ENCODE measurements at places on chromosomes 4 and X. TPM values are rescaled to one million over a fixed set of nuclear protein-coding genes. Genes with fewer than 3 reads are reported as not detected.

DNA sequence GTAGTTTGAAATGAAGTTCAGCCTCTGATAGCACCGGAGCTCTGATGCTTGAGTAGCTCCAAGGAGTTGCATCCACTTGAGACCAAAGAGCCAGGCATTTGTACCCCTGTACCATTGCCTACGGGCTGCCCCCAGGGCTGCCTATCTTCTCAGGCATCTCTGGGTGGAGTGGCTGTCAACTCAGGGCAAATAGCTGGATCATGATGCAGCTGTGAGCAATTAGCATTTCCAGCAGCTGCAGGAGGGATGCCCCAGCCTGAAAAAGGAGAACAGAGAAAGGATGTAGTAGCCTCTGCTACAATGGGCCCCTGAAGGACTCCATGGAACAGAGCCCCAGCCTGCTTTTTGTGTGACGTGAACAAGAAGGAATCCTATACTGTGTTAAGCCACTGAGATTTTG lies 492.6 kb downstream of the BCOR start:
- DNase-seq = no peak

Gene TMPRSS11B
- not detected for total RNA-seq

GRCh38 chrX:150339736-150340135 lies 23.4 kb upstream of the MAMLD1 start:
- DNase-seq = no peak

Gene GATA1
- 0.87 TPM for total RNA-seq

GRCh38 chr4:19844446-19844845 lies 407.3 kb upstream of the SLIT2 start:
- DNase-seq = no peak

DNA sequence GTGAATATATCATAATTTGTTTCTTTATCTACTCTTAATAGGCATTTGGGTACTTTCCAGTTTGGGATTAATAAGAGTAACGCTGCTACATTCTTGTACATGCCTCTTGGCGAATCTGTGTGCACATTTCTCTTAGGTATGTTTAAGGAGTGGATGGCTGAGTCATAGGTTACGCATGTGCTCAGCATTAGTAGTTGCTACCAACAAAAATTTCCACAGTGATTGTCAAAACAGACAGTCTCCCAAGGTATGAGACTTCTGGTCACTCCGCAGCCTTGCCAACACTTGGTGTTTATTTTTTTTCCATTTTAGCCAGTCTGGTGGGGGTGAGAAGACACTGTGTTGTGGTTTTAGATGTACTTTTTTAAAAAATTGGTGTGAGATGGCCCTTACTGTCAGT lies 44.6 kb downstream of the FGFBP1 start:
- DNase-seq = no peak

Gene DCAF16
- 26.2 TPM for total RNA-seq

GRCh38 chrX:74422576-74423288 lies 1.4 kb downstream of the SLC16A2 start:
- peak; percentile 75 for DNase-seq

Gene MOSPD2
- 34.3 TPM for total RNA-seq

Gene CD38
- 2.4 TPM for total RNA-seq

GRCh38 chr4:7999279-7999678 lies 59.6 kb upstream of the AFAP1 start:
- no peak for DNase-seq

- no peak for DNase-seq
Observed at GRCh38 chr4:142519342-142519741, 326.8 kb downstream of the INPP4B start.

Gene METTL14
- total RNA-seq = 47.0 TPM

Gene FOXO4
- total RNA-seq = 31.6 TPM

DNA sequence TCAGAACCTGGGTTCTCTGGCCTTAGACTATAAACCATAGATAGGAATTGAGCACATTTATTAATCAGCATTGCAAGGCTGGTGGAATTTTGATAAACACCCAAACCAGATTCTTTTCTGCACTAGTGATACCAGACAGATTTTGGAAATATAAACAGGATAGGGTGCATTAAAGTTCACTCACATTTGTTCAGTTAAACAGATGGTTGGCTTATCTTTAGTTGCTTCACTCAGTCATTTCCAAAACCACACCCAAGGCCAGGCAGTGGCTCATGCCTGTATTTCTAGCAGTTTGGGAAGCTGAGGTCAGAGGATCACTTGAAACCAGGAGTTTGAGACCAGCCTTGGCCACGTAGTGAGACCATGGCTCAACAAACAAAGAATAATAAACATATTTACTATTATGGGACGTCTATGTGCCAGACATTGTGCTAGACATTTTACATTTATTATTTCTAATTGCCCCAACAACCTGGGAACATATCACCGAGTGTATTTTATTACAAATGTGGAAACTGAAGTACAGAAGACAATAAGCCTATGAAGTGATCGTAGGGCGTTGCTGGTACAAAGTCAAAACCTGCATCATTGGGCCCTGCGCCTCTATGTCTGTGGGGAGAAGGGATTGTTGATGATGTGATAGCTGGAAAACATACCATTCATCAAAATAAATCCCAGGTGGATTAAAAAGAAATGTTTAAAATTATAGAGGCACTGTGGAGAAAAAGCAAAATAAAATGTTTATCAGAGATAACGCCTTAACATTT lies 15.0 kb downstream of the ADD1 start:
- DNase-seq = no peak

Gene GCNA
- total RNA-seq = 3.4 TPM

GRCh38 chrX:22069586-22069985 lies 37.5 kb downstream of the PHEX start:
- DNase-seq = no peak

Gene HMX1
- total RNA-seq = not detected

DNA sequence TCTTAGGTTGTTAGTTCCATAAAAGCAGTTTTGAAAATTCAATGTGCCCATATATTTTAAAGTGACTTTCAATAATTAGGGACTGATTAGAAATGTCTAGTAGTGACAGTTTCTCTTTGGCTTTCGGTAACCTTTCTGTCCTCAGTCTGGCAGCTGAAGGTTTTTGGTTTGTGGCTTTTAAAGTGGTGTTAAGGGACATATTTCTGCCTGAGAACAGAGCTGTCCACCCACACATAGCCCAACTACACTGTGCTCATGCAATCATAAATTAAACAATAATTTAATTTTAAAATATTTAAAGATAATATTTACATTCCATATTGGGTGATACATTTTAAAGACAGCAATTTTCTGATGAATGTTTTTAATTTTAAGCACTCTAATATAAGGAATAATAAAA lies 335.0 kb upstream of the TENM3 start:
- DNase-seq = no peak

GRCh38 chr4:107034091-107034995 lies 1.8 kb downstream of the DKK2 start:
- peak; percentile 56 for DNase-seq

GRCh38 chrX:122119361-122119760 lies 1064.7 kb upstream of the GRIA3 start:
- DNase-seq = no peak

- no peak for DNase-seq
Observed at GRCh38 chrX:3485727-3486126, 139.3 kb upstream of the MXRA5 start.

GRCh38 chr4:84481077-84481859 lies 17.8 kb downstream of the NKX6-1 start:
- DNase-seq = no peak

Gene CXCL3
- total RNA-seq = 9.7 TPM

Gene SOX3
- not detected for total RNA-seq

DNA sequence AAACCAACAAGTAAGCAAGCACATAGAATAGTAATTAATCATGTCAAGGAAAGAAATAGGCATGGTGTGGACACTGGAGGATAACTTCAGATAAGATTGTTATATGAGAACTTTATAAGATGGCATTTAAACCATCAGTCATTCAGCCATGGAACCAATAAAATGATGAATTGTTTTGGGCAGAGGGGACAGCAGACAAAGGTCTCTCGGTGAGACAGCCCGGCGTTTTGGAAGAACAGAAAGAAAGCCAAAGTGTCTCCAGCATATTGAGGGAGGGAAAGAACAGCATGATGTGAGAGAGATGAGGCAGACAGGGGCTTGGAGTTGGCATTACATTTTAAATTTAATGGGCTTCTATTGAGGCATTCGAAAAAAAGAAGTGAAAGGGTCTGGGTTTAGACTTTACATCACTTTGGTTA lies 883 bp upstream of the PPM1K start:
- DNase-seq = no peak

Gene CYLC1
- not detected for total RNA-seq

- DNase-seq = no peak
Observed at GRCh38 chr4:119833611-119834010, 205.0 kb upstream of the PDE5A start.

DNA sequence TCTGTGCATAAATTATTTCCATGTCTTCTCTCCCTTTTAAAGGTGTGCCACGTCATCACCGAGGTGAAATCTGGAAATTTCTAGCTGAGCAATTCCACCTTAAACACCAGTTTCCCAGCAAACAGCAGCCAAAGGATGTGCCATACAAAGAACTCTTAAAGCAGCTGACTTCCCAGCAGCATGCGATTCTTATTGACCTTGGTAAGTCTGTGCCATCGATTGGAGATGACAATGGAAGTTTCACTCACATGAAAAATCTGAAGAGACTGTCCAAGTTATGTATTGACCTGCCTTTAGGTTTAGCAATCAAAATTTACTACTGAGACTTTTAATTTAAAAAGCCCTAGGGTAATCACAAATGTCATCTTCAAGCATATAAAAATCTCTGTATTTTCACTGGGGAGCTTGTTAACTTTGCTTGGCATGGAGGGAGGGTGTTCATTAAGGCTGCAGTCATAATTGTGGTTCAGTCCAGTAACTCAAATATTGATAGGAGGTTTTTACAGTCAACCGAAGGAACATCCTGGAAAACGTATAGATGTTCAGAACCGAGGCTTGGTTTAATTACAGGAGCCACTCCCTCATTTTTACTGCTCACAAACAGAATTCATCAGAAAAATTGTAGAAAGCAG lies 142.9 kb downstream of the PTTG2 start:
- no peak for DNase-seq

DNA sequence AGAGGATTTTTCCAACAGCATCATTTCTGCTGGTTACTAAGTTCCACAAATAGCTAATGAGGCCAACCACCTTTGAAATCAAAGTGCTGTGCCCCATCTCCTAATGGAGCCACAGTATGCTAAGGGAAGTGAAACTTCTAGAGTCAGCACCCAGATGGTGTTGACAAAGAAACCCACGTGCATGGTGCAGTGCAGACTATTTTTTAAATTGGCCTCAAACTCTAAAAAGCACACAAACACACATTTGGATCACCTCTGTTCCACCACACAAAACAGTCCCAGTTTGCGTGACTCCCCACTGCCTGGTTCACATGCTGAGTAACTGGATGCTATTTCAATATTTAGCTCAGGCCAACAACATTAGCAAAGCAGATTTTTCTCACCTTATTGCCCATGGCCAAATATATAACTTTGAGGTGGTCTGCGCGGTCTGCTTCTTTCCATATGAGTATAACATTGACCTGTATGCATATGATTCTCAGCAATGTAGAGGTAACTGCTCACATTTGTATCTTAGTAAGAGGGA lies 69.9 kb downstream of the AMELX start:
- DNase-seq = no peak

- no peak for DNase-seq
Observed at GRCh38 chr4:41160856-41161255, 53.5 kb downstream of the APBB2 start.

- no peak for DNase-seq
Observed at GRCh38 chrX:153307276-153308178, 14.0 kb downstream of the PNMA6F start.

GRCh38 chr4:108139089-108139488 lies 29.6 kb downstream of the LEF1 start:
- no peak for DNase-seq

Gene RBM46
- total RNA-seq = not detected

- DNase-seq = peak; percentile 69
Observed at GRCh38 chr4:57110640-57111511, 691 bp upstream of the IGFBP7 start.

- no peak for DNase-seq
Observed at GRCh38 chr4:65923616-65924015, 253.3 kb upstream of the EPHA5 start.

GRCh38 chr4:160175064-160175643 lies 1072.3 kb downstream of the RAPGEF2 start:
- peak; percentile 41 for DNase-seq

GRCh38 chr4:111269439-111269838 lies 646.6 kb upstream of the PITX2 start:
- no peak for DNase-seq

DNA sequence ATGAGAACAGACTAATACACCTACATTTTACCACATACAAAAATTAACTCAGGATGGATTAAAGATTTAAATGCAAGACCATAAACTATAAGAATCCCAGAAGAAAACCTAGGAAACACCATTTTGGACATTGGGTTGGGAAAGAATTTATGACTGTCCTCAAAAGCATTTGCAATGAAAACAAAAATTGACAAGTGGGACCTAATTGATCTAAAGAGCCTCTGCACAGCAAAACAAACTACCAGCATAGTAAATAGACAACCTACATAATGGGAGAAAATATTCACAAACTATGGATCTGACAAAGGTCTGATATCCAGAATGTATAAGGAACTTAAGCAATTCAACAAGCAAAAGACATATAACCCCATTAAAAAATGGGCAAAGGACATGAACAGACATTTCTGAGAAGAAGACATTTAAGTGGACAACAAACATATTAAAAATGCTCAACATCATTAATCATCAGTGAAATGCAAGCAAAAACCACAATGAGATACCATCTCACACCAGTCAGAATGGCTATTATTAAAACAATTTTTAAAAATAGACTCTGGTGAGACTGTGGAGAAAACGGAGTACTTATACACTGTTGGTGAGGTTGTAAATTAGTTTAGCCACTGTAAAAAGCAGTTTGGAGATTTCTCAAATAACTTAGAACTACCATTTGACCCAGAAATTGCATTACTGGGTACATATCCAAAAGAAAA lies 221.7 kb upstream of the DIPK2B start:
- DNase-seq = no peak

Gene CTAG1B
- total RNA-seq = not detected

- DNase-seq = no peak
Observed at GRCh38 chrX:68487924-68488323, 10.9 kb upstream of the YIPF6 start.

DNA sequence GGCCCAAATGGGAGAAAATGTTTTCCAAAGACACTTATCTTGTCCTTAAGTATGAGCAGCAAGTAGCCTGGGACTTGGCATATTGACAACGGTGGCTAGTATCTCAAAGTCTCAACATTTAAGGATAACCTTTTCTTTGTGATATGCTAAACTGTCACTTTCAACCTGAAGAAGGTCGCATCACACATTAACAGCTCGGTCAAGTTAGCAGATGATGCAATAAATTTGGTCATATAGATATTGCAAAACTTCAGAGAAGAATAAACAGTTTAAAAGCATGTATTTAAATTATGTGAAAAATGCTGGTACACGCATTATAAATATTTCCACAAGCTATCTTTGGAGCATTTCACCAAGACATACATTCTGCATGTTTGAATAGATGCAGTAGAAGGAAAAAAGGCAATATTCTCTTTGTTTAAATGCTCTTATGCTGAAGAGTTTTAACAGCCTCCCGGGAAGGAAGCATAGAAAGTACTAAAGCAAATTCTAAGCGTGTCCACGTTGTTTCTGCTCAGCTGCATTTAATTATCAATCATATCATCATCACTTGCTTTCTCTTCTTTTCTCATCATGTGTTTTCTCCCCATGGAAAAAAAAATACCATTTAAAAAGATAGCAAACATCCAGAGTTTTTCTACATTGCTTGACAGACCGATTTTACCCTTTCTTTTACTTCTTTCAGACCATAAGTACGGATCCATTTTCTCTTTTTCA lies 24.2 kb downstream of the ARHGAP6 start:
- DNase-seq = no peak

Gene ARHGAP24
- 29.8 TPM for total RNA-seq
